ENCODE measurements at places on chromosomes 4 and X.

- no peak for DNase-seq
Measured at GRCh38 chr4:87901422-87901992, 68.7 kb downstream of the MEPE start.

GRCh38 chr4:73156394-73156793, 86.9 kb upstream of the COX18 start:
- DNase-seq: no peak

DNA sequence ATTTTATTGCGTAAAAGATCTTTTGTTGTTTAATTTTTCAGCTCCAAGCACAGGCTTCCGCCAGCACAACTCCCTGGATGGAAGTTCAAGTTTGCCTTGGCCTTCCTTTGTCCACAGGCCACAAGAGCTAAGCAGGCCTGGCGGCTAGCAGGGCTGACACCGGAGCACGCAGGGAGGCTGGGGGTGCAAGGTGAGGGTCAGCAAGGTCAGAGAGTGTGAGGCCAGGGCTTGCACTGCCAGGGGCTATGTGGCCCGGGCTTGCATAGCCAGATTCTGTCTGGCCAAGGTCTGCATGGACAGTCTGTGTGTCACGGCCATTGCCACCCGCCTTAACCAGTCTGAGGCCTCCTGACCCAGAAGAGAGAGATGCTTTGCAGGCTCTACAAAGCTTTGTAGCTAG, 123.9 kb downstream of the BCOR start:
- DNase-seq: no peak

- DNase-seq: no peak
Measured at GRCh38 chrX:107562482-107562881, 65.8 kb upstream of the PRPS1 start.

- no peak for DNase-seq
Measured at GRCh38 chr4:78520808-78521226, 30.8 kb upstream of the ANXA3 start.

DNA sequence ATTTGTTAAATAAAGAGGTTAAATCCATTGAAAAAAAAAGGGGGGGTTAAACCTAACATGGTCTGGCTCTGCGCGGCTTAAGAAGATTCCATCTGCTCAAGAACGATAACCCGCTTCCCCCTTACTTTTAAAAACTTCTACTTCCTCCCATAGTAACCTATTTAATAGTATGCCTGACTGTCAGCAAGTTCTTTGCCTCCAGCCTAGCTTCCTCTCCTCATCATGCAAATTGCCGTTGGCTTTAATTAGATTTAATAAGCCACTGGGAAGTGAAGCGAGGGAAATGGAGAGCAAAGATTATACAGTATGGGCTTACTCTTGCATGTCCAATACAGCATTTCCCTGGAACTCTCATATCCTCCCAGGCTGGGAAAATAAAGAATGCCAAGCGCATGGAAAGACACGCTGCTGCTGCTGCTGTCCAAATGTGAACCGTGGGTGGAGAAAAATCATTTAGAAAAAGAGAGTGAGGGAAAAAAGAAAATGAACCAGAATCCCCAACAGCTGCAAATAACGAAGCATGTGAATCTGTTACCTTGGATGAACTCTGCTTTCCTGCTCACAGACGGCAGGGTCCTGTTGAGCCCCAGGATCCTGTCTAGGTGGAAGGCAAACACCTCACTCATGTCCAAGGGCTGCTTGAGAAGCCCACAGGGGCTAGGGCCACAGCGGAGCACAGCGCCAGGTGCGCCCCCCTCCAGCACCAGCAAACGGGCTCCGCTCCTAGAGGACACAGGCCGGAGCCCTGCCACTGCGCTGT, 2.7 kb downstream of the GASK1B start:
- DNase-seq: no peak

GRCh38 chrX:20857746-20858145, 516.5 kb upstream of the CNKSR2 start:
- no peak for DNase-seq

DNA sequence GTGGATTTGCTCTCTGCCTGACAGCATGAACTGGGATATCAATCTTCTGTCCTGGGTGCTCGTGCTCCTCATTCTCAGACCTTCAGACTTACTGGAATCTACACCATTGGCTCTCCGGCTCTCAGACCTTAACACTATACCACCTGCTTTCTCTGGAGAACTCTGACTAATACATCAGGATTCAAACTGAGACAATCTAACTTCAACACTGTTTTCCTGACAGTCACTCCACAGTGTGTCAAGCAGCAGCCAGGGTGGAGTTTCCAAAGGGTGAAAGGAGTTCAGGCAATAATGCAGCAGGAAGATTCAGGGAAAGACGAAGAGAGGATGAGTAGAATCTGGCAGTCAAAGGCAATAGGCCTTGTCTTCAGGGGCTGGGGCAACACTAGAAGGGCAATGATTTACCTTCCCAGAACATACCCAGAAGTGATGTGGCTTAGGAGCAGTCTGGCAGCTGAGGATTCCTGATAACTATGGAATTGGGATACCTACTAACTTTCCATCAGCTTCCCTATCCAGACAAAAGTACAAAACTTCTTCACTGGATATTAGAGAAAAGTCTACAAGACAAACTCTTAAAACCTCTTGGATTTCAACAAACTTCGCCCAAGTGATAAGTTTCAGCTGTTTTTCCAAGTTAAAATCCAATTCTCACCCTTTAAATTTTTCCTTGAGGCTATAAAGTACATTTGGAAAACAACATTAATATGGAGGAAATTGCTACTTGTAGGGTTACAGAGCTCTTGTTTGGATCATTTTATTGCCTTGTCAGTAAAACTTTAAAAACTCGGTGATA, 58.4 kb upstream of the SLIT2 start:
- no peak for DNase-seq

- DNase-seq: no peak
Measured at GRCh38 chrX:125532411-125533089, 212.9 kb downstream of the TEX13C start.

DNA sequence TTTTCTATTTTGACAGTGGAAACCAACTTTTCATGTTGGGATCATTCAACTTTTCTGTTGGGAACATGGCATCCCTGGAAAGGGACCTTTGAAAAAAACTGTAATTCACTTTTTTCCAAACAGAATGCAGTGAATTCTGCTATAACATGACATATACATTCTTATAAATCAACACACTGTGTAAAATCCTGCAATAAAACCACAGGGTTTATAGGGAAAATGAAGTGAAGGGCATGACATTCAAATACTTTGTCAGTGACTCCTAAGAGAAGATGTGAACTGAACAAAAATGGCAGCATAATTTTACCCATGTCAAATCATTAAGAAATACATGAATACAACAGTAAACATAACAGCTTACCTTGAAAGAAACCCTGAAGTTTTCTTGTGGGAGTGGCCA, 264.5 kb upstream of the ANKRD50 start:
- no peak for DNase-seq

DNA sequence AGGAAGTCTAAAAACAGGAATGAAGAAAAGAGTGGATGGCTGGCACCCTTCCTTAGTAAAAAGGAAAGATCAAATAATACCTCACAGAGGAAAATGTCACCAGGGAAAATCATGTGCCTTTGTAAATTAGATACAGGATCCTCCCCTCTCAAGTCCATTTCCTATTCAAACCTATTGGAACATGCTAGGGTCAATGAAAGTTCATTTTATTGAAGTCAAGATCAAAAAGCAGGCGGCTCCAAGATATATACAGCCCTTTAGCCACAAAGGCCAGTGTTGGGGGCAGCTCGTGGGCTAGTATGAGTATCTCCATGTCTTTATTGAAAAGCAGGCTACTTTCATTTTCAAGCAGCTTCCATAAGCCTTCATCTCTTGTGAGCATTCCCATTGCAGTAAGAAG, 141.1 kb downstream of the QDPR start:
- no peak for DNase-seq

DNA sequence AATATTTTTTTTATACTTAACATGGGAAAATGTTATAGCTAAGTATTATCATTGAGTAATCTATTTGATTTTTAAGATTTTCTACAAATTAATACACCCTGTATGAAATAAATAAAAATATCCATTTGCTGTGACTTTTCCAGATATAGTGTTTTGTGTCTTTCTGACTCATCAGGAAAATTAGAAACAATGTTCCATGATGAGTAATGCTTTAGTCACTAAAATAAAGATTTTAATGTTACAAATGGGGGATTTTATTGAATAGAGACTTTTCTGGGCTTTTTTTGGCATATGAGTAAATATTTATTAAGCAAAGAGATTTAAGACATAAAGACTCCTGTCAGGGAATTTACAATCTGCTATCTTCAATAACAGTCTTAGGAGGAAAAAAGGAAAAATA, 279.2 kb upstream of the NOCT start:
- no peak for DNase-seq

Data from omental fat pad (tissue), 4 donors.